ENCODE measurements at places on chromosomes 13 and 19.
A peak's percentile ranks its signal among the peaks of the same experiment; 100 is the strongest.

GRCh38 chr19:11534948-11535347 lies 3.7 kb upstream of the CNN1 start:
- DNase-seq = peak; percentile 56

DNA sequence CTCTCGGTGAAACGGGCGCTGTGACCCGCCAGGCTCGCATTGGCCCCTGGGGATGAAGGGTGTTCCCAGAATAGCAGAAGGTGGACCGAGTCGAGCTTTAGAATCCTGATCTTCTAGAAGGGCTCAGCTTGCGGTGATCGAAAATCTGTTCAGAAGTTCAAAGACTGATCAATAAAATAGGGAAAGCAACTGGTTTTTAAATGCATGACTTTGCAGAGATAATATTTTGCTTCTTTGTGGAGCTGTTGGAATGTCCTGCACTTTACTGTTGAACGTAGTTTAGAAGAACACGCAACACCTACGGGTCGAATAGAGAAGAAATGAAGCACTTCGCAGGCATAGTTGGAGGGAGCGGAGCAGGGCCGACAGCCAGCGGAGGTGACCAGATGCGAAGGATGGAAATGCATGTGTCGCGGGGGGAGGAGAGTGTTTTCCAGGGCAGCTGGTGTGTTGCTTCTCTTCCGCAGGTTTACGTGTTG lies 766 bp downstream of the CEBPG start:
- peak; percentile 67 for DNase-seq

- no peak for DNase-seq
Observed at GRCh38 chr19:30873003-30873402, 476.2 kb downstream of the TSHZ3 start.

DNA sequence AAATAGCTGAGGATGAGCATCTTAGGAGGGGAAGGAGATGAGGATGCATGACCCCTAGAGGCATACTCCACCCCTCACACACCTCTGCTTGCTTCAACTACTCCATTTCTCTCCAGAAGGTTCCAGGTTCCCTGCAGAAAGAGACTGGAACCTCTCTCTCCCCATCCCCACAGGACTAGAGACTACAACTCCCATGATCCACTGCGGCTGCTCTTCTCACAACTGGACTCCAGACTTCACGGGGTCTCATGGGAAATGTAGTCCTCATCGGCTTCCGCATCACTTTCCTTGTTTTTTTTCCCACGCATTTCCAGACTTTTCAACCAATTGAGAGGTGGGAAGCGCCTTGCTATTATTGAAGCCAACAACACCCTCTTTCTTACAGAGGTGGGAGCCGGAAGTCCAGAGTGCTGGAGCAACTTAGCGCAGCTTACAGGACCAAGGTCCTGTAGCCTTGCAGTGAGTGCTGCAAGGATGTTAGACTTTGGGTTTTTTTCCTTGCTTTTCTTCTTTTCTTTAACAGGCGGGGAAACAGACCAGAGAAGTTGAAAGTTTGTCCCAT lies 13.9 kb upstream of the CACNG6 start:
- peak; percentile 96 for DNase-seq

DNA sequence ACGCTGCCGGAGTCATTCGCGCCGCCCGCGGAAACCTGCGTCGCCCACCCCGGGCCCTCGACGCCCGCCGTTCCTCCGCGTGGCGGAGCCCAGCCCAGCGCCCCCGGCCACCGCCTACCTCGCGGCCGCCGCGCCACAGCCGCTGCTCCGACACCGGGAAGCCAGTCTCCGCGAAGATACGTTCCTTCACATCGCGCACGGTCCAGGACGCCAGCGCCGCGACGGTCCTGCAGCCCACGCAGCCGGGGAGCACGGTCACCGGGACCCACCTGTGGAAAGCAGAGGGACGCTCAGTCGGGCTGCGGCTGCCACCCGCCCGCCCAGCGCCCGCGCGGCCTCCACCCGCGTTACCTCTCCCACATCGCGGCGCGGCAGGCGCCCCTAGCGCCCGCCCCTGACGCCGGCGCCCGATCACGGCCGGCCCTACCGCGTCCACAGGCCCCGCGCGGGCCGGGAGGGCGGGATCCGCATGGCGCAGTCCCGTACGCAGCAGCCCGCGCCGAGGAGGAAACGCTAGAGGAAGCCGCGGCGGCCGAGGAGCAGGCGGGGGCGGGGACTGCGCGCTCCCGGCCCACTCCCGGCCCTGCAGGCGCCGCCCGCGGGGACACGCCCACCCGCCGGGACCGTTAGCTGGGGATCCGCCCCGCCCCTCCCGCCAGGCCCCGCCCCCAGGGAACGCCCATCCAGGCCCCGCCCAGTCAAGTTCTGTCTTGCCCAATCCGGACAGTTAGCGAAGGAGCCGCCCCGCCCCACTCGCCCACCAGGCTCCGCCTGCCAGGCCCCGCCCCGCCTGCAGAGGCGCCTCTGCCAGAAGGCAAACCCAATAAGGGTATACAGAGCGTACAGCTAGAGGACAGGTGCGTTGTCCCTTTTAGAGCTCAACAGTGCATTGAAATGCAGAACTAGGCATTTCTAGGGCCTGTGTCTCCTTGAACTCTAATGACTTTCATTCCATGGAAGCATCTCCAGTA lies 58.2 kb downstream of the SACS start:
- DNase-seq = peak; percentile 98

Measured in osteoblast (primary cell).